ENCODE measurements at places on chromosomes 4 and X.

- DNase-seq: no peak
Measured at GRCh38 chr4:152247271-152247975, 288.5 kb downstream of the FBXW7 start.

DNA sequence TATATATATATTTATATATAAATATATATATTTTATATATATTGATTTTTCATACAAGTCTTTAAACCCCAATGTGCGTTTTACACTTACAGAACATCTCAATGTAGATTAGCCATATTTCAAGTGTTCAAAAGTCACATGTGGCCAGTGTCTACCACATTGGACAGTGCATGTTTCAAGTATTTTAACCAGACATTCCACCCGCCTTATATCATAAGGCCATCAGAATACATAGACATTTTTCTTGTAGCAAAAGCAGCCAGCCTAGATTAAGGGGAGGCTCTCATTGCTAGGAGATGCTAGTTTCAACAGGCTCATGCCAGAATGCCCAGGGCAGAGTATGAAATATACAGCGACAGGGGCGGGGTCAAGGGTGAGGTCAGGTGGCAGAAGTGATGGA is 202.0 kb downstream of the NR3C2 start:
- DNase-seq: no peak

- DNase-seq: no peak
Measured at GRCh38 chrX:136525738-136526606, 6.0 kb upstream of the VGLL1 start.

GRCh38 chrX:71396576-71396975 is 30.4 kb downstream of the TAF1 start:
- no peak for DNase-seq

GRCh38 chr4:106852426-106852825 is 183.7 kb downstream of the DKK2 start:
- DNase-seq: no peak

GRCh38 chr4:56727150-56727549 is 46.1 kb upstream of the HOPX start:
- no peak for DNase-seq

DNA sequence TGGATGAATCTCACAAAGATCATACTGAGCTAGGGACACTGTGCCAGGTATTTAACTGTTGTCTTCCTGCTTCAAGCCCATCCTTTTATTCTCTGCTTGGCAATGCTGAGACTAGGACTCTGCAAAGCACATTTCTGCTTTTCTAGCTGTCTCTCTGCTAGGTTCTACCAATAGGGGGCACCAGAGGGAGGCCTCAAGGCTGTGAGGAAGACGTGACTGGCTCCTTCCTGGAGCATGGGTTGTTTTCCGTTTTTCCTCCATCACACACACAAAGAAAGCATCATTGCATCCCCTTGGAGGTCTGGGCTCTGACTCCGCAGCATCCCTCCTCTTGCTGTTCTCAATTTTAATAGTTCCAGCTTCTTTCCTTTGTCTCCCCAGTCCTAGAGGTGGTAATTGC is 10.9 kb upstream of the DCTD start:
- no peak for DNase-seq

GRCh38 chrX:40457406-40457805 is 123.4 kb upstream of the ATP6AP2 start:
- no peak for DNase-seq

GRCh38 chr4:57109847-57110639 is at the start of gene IGFBP7:
TSS of gene IGFBP7 (minus strand) at chr4:57110385. CDS start at chr4:57110351, 34 bp downstream.
- DNase-seq: peak; percentile 9

GRCh38 chr4:787561-787981 is 38.4 kb downstream of the CPLX1 start:
- DNase-seq: no peak

DNA sequence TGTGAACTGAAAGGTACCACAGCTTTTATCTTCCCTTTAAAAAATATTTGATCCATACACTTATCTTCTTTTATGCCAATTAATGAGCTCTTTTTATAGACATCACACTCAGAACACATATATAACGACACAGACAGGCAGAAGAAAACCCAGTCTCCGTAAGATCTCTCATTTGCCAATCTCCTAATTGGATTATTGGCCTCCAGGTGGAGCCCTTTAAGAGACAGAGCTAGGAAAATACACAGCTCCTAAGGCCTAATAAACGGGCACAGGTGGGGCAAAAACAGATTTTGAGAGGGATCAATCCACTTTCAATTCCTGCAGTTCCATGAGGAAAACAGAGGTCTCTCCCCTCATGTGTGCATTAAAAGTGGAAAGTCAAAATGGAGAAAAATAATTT is 1495.4 kb downstream of the RPA4 start:
- DNase-seq: no peak

DNA sequence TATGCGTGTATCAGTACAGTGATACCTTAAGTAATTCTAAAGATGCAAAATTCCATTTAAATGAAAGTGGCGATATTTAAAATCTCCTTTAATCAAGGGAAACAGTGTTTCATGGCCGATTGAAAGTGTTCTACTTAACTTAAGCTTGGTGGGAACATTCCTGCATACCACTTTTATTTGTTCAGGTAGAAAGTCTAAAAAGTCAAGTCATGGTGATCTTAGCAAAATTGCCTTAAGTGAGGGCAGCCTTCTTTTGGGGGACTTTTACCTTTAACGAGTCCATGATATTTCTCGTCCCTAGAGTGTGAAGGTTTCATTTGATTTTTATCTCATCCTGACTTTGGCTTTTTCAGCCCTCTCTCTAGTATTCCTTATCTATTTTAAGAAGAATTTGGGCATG is 149.2 kb downstream of the KDM6A start:
- DNase-seq: no peak

- no peak for DNase-seq
Measured at GRCh38 chr4:85030156-85030555, 63.7 kb upstream of the WDFY3 start.

GRCh38 chr4:188297873-188298272 is 158.6 kb downstream of the TRIML1 start:
- no peak for DNase-seq

DNA sequence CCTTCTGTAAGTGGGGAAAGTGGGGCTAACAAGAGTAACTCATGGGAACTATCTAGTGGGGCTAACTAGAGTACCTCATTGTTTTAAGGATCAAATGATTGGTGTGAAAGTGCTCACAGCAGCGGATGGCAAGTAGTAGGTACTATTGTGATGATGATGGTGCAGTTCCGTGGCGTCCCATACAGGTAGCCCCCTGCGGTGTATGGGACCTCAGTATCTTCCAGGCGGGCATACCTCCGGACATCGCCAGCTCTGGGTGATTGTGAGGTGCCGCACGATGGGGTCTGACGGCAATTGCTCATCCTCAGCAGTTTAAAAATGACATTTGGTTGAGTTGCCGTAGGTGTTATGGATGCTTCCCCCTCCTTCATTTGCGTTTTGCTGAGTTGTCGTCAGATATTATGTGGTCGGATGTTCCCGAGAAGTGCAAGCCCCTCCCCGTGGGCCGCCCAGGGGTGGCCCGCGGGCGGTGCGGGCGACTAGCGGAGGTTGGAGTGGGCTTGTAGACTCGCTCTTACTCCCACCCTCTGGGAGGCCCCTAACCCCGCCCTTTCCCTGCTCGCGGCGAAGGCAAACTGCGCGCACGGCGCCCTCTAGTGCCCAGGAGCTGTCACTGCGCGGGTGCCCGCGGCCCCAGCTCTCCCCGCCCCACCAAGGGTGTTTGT is 18.3 kb upstream of the GPR101 start:
- DNase-seq: peak; percentile 76

- no peak for DNase-seq
Measured at GRCh38 chr4:128630871-128631270, 178.6 kb upstream of the JADE1 start.

GRCh38 chr4:77817304-77818072 is 1.7 kb downstream of the CNOT6L start:
- DNase-seq: no peak

DNA sequence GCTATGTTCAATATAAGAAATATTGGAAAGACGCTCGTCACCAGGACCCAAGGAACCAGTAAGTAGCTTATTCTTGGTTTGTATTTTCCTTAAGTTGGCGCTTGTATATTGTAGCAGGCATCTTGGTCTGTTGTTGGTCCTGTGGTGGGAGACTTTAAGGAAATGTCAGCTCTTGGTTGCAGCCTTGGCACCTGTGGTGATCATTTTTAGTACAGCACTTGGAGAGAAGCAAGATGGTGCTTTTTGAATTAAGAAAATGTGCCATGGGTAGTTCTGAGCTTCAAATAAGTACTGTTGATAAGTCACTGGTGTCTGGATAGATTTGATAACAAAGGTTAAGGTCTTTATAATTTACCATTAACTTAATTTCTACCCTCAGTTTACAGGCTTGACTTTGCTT is 1.1 kb downstream of the RPS3A start:
- DNase-seq: no peak

- DNase-seq: no peak
Measured at GRCh38 chr4:124060261-124060918, 652.1 kb downstream of the ANKRD50 start.

- DNase-seq: no peak
Measured at GRCh38 chr4:23874536-23874901, 15.3 kb downstream of the PPARGC1A start.

DNA sequence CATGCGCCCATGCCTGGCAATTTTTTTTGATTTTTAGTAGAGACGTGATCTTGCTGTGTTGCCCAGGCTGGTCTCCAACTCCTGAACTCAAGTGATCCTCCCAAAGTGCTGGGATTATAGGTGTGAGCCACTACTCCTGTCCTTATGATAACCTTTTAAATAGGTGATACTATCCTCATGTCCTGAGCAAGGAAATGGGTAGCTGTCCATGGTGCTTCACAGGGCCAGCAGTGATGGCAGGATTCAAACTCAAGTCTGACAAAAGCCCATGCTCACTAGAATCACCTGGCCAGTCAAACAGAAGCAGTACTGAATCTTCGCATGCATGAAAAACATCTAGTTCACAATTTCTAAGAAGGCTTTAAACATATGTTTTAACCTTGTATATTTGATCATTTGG is 235.1 kb downstream of the NR3C2 start:
- no peak for DNase-seq

DNA sequence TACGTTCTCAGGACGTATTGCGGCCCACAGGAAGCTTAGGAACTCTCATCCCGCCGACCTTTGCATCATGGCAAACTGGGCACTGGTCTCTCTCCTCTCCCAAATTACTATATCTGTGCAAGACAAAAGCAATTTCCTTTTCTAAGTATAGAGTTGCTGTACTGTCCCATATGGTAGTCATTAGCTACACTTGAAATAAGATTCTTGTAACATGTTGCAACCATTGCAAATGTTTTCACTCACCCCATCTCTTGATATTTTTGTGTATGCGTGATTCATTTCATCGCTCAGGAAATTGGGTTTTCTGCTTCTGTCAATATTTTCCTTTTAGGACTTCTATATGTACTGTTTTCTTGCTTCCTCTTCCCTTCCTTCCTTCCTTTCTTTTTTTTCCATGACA is 15.7 kb downstream of the ARMCX6 start:
- DNase-seq: no peak

GRCh38 chrX:69280933-69281332 is 115.7 kb upstream of the PJA1 start:
- no peak for DNase-seq

- DNase-seq: no peak
Measured at GRCh38 chr4:22003878-22004277, 55.3 kb upstream of the KCNIP4 start.

GRCh38 chrX:154797006-154797405 is 8.3 kb downstream of the MPP1 start:
- DNase-seq: no peak

DNA sequence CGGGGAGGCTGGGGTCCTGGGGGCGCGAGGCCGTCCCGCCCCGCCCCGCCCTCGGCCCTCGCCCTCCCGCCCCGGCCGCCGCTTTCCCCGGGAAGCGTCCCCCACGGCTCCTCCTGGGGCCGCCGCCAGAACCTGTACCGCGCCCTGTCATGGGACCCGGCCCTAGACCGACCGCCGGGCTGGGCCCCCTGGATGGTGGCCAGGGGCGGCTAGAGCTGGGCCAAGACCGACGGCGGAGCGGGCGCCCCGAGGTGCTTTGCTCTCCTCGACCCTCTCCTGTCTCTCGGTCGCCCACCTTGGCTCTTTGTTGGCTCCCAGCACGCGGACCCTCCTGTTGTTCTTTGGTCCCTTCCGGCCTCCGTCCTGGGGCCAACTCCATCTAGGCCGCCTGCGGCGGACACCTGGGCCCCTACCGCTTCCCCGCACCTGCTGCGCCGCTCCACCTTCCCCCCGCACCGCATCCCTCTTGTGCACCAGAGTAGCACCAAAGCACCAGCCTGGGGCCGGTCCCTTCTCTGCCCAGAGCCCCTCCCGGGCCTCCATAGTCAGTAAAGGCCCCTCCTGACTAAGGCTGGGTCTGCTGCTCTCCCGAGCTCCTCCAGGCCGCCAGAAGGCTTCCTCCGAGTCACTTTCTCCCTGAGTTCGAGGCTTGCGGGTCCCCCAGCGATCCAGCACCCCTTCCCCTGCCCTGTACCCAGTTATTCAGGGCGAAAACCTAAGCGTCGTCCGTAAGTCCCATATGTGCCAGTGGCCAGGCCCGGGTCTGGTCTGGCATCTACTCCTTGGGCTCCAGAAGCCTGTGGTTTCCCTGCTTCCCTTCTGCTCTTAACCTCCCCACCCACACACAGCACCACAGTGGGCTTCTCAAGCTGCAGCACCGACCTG is 587 bp downstream of the TACC3 start:
- no peak for DNase-seq

DNA sequence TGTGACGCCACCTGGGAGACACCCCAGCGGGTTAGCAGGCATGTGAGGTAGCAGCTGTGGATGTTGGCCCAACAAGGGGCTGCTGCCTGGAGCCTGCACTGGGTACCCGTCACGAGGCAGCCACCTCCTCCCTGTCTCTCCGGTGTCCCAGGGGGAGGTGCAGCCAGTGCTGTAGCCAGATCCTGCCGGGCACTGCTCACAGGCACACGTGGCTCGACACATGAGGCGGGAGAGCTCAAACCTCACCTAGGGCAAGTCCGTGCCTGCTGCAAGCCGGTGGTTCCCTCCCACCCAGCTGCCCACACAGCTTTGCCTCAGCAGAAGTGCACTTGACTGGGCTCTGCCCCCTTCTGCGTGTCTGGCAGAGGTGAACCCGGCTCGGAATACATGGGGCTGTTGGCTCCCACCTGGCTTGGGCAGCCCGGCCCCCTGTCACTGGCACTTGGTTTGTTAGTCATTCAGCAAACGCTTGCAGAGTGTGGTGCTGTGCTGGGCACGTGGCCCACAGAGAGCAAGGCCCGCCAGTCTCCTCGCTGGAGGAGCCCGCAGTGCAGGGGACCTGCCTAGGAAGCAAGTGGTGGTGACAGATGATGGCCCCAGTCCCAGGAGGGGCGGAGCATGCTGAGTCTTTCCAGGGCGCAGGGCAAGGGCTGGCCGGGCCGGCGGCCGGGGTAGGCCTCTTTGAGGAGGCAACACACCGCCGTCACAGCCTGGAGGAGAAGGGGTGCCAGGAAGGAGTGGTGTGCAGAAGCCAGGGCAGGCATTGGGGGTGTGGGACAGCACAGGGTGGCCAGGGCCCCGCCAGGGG is 10.1 kb upstream of the SH3TC1 start:
- DNase-seq: no peak

- DNase-seq: no peak
Measured at GRCh38 chrX:133214301-133214700, 3.9 kb downstream of the TFDP3 start.

- DNase-seq: no peak
Measured at GRCh38 chrX:15465896-15466651, 27.1 kb downstream of the PIR start.

GRCh38 chr4:66927937-66928336 is 617.4 kb downstream of the CENPC start:
- no peak for DNase-seq

GRCh38 chr4:124737619-124738018 is 25.1 kb upstream of the ANKRD50 start:
- no peak for DNase-seq

All from CD4-positive, alpha-beta T cell treated with Interferon gamma for 1 hour (primary cell).